ENCODE measurements at places on chromosomes 16 and 17.

GRCh38 chr17:51425773-51426172 is 165.4 kb downstream of the UTP18 start:
- DNase-seq, result no peak

GRCh38 chr17:79452706-79453105 is 158.1 kb downstream of the RBFOX3 start:
- DNase-seq, result no peak

DNA sequence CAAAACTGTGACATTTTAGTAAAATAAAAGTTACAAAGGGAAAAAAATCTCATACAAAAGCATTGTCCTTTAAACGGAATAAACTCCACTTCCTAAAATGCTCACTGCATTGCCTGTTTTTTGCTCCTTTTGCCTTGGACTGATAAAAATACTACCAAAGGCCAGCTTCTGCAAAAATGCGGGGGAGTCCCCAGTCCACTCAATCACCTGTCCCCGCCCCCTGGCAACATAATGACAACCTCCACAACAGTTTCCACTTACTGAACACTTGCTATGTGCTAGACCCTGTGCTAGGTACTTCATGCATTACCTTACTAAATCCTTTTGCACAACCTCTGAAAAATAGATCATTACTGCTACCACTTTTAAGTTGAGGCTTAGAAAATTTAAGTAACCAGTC is 172.7 kb upstream of the CCL2 start:
- no peak for DNase-seq

DNA sequence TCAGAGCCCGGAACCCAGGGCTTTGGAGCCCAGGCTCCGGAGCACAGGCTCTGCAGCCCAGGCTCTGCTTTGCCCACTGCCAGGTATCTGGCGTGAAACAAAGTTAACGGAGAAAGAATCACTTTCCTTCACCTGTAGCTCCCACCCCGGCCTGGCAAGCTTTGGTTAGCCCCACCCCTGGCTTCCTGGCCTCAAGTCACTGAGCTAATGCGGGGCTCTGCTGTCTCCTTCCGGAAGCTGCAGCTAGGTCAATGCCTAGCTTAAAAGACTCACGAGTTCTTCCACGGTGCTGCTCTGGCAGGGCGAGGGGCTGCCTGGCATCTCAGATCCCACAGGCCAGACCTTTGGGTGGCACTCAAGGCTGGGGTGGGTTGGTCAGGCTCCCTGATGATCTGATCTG is 21.1 kb upstream of the SPPL2C start:
- no peak for DNase-seq

DNA sequence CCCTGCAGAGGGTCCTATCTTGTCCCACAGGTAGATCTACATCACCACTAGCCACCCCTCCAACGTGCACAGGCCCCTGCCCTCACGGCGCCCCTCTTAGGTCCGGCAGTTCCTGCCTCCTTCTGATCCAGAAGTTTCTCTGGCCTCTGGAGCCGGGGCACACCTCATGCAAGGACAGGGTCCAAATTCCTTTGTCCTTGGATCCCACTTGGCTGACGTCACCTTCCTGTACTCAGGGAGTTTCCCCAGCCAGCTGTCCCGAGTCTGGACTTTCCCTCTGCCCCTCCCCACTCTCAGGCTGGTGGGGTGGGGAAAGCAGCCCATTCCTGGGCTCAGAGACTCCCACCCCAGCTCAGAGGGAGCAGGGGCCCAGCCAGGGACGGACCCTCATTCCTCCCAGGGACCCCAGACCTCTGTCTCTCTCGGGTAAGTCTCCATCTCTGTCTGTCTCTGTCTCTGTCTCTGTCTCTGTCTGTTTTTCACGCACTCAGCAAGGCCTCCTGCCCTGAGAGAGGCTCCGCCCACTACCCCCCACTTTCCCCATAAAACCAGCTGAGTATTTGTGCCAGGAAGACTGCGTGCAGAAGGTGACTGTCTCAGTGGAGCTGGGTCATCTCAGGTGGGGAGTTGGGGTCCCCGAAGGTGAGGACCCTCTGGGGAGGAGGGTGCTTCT is at the start of gene IL32:
IL32 (plus strand) TSS at position 572 of the 673 bp plus-strand sequence. CDS start 172 bp downstream, outside the sequence.
- peak; percentile 16 for DNase-seq

GRCh38 chr17:6041246-6041645 is 28.9 kb upstream of the WSCD1 start:
- DNase-seq, result no peak

GRCh38 chr17:63930951-63931575 is 1.1 kb downstream of the CD79B start:
- DNase-seq, result no peak

GRCh38 chr16:73159296-73159695 is 111.4 kb upstream of the ZFHX3 start:
- no peak for DNase-seq

DNA sequence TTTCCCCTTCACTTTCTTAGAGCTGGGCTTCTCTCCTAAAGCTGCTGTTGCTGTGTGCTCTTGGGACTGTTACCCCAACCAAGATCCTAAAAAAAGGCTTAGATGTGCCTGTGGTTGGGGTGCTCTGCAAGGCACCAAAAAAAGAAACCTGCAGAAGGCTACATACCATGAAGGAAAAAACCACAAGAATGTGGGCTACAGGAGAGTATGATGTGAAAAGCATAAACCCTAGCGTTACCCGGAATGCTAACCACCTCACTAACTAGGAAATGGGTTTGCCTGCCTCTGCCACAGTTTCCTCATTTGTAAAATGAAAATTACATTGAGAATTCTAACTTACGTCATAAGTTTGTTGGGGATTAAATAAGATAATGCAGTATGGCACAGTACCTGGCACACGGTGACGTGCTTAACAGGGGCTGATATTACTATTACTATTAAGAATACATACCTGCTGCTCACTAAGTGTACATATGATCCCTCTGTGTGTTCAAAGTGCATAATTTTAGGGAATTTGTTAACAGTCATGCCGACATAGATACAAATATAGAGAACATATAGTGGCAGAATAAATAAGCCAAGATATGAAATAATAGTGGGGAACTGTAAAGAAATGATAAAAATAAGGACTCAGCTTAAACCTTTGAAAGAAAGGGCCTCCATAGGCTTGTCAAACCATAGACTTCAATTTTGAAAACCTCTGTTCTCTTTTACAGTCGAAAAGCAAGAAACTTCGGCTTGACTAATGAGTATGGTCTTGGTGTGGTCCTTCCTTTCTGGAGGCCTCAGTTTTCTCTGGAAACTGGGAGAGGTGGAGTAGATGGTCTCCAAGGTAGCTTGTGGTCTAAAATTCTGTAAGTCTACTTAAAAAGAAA is 177.8 kb upstream of the TBX2 start:
- DNase-seq, result no peak

DNA sequence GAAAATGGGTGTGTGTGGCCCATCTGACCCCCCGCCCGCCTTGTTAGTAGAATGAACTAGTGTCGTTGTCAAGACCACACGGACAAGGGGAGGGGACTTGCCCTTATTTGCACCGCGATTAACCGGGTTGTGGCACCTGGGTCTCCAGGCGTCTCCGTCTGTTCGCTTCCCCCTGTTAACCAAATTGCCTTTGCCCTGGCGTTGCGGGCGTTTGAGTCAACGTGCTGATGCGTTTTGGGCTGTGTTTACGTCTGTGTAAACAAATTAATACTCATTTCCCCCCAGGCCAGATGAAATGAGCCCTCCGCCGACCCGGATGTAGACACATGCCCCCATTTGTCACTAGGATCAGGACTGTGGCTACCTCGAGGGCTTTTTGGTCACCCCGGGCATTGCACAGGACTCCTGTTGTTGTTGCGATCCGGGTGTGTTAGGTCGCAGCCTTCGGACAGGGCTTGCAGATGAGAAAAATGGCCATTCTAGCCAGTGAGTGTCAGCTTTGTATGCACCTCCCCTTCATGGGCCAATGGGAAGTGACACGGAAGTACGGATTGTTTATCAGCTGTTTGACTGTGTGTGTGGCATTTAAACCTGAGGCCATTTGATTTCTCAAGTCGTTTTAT is 906 bp downstream of the RBL2 start:
- DNase-seq, result peak; percentile 84

Measured in HFFc6 (cell line).